ENCODE measurements at places on chromosomes 7 and 10.
A peak's percentile ranks its signal among the peaks of the same experiment; 100 is the strongest.

- no peak for DNase-seq
Measured at GRCh38 chr7:28784171-28784902, 173.8 kb downstream of the TRIL start.

DNA sequence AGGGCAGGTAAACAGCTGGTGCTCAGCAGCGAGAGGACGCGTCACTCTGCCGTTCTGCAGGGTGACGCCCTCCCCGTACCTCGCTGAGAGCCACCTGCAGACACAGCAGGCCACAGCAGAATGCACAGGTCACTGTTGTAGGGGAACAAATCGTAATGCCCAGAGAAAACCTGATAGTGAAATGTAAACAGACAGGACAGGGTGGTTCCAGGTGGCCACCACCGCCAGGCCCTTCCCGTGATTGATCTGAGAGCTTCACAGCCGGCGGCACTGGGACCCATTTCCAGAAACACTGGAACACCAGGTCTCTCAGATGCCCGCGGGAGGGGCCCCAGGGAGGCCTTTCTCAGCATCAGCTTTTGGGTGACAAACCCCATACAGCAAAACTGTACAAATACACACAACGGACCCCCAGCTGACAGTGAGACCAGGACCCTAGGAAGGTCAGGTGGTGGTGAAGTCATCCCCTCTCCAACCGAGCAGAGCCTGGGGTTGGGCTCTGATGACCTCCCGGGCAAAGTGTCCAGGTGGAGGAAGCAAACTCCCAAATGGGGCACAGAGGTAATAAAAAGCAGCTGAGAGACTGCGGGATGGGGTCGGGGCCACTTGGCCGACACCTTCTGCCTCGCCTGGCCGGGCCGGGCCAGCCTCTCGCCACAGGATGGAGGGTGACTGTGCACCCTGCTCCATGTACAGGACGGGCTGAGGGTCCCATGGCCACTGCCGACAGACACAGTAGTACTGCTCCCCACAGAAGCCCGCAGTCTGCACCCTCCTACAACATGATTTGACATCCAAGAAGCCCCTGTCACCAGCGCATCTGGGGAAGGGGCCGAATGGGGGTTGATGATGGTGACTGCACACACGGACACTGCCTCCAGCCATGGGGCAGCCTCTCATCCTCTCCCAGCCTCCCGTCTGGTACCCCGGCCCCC, 4.6 kb downstream of the BHLHA15 start:
- peak; percentile 55 for DNase-seq

DNA sequence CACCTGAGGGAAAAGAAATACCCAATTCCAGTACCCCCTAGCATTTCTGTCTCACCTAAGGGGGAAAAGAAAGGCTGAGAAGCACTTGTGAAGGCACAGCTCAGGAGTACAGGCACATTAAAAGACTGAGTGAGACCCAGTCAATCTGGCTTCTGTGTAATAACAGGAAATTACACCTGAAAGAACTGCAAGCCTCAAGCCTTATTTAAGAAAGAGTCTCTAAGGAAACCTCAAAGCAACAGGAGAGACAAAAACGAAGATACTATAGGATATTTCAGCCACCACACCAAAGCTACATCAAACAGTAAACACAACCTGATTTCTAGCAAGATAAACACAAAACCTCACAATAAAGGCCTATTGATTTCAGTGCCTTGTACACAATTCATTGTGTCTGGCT, 69.6 kb upstream of the CDK1 start:
- no peak for DNase-seq

- DNase-seq = no peak
Measured at GRCh38 chr10:69226919-69227450, 6.9 kb downstream of the HKDC1 start.

- DNase-seq = no peak
Measured at GRCh38 chr10:66996996-66997395, 71.2 kb downstream of the LRRTM3 start.

DNA sequence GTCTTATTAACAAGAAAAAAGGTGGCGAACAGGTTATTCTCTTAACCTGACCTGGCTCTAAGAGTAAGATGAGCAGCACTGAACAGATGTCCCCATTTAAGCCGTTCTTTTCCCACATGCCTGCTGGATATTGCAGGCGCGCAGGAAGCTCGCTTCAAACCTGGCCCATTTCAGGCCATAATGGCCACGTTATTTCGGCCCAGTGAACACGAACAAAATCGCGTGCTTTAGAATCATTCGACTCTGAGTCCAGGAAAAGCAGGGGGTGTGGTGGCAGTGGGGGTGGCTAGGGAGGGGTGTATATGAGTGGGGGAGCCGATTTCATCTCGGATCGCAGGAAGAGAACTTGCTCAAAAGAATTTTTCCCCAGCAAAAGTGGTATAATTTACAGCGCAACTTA, 6.6 kb upstream of the SP8 start:
- no peak for DNase-seq

Measured in posterior cingulate gyrus (tissue), 11 donors.